ENCODE measurements at places on chromosomes 1 and 21. TPM values are rescaled to one million over a fixed set of nuclear protein-coding genes. Genes with fewer than 3 reads are reported as not detected.

The TRIM45 gene
- 5.8 TPM for total RNA-seq

The SGIP1 gene
- 4.5 TPM for total RNA-seq

The FAM177B gene
- total RNA-seq = not detected

The COL18A1 gene
- total RNA-seq = 353 TPM

The CCT8 gene
- total RNA-seq = 98.1 TPM

The CCDC27 gene
- total RNA-seq = not detected

The CD1B gene
- not detected for total RNA-seq

The CELA2B gene
- not detected for total RNA-seq

The TNFRSF4 gene
- total RNA-seq = 1.8 TPM

The EXO1 gene
- total RNA-seq = 0.84 TPM

GRCh38 chr1:181743878-181744312 is 260.6 kb downstream of the CACNA1E start:
- DNase-seq = no peak

- DNase-seq = no peak
These were observed 28.8 kb upstream of the SYDE2 start for GRCh38 chr1:85229574-85230097.

- no peak for DNase-seq
These were observed 2.4 kb downstream of the PGD start for GRCh38 chr1:10401281-10401680.

DNA sequence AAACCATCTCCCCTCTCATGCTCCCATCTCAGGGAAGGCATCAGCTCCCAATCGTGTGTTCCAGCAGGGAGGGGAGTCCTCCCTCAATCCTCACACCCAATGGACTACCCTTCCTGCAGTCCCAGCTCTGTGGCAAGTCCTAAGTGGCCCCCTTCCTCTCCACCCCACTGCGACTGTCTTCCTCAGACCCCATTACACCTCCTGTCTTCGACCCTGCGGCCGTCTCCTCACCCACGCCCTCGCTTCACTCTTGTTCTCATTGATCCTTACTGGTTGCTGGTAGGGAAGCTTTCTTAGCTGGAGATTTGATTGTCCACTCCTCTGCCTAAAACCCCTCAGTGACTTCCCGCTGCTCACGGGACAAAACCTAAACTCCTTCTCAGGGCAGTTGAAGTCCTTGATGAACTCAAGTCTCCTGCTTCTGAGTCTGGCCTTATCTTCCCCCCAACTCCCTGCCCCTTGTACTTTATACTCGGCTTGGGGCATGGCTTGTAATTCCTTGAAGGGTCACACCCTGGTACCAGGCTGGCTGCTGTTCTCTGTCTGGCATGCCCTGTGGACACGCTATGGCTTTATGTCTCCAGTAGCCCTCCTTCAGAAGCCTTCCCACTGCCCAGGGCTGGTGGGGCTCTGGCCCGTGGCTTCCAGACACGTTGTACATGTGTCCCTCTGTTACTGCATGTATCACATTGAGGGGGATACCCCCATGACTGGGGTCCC is 2.3 kb upstream of the EPS8L3 start:
- DNase-seq = peak; percentile 13

DNA sequence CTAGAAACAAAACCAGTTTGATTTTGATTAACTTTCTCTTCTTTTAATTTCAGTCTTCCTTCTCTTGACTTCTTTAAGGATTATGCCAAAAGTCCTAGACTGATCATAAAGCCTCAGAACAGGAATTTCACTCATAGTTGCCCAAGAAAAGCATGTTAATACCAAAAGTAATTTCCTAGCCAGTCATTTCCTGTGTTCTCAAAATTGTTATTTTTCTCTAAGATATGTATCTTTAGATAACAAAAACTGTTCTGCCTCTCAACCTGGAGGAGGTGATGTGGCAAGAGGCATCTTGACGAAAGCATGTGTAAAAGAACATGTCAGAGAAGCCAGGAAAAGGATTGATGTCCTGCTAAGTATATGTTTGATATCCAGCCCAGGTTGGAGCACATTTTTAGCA is 78.0 kb upstream of the IPO9 start:
- no peak for DNase-seq

DNA sequence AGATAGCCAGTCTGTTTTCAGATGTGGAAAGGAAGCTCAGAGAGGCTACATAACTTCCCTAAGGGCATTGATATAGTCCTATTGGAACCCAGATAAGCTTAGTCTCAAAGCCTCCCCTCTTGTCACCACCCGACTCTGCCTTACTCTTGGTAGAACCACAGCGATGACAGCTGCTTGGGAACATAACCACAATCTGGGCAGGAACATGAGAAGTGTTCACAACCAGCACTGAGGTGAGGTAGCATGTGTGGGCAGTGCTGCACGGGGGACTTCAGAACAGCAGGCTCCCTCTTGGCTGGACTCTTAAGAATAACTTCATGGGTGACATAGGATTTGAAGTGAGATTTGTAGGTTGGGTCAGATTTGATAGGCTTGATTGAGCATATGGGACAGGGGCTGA is 9.3 kb upstream of the S100A10 start:
- DNase-seq = no peak

GRCh38 chr1:10782491-10783244 is 13.8 kb downstream of the CASZ1 start:
- DNase-seq = no peak

DNA sequence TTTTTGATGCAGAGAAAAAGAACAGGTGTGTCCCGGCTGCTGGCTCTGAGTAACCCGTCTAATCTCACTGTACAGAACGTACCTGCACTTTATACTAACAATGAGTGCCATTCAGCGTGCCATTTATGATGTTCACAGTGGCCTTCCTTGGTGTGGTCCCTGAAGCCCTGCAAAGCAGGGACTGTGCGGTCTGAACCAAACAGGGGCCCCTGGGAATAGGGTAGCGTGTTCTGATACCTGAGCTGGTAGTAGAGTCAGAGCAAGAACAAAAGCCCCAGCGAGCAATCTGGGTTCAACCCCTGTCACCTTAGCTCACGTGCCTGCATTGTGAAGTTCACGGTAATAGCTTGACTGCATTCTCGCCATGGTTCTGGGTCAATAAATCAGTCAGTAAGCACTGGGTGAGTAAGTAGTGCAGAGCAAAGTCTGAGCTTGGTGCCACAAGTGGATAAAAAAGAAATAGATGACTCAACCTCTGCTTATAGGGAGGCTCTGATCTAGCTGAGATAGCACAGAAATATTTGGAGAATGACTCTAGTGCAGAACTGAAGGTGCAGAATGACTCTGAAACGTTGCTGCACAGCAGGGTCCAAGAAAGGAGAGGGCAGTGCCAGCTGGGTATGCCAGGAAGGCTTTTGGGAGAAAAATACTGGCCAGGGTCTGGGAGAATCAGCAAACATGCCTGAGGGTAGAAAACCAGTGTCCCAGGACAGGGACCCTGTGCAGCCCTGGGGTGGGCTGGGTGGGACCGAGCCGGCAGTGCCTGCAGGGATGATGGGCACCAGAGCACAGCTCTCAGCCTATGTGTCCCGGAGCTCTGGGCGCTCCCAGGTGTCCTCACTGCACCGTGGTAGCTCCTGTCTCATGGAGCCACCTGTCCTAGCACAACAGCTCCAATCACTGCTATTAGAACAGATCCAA is 125.9 kb downstream of the RHOU start:
- DNase-seq = no peak

GRCh38 chr1:240019524-240019923 is 72.2 kb upstream of the FMN2 start:
- no peak for DNase-seq

GRCh38 chr1:198151688-198152087 is 5.1 kb upstream of the NEK7 start:
- no peak for DNase-seq

- DNase-seq = no peak
These were observed 320.2 kb downstream of the ZP4 start for GRCh38 chr1:237570530-237570929.

DNA sequence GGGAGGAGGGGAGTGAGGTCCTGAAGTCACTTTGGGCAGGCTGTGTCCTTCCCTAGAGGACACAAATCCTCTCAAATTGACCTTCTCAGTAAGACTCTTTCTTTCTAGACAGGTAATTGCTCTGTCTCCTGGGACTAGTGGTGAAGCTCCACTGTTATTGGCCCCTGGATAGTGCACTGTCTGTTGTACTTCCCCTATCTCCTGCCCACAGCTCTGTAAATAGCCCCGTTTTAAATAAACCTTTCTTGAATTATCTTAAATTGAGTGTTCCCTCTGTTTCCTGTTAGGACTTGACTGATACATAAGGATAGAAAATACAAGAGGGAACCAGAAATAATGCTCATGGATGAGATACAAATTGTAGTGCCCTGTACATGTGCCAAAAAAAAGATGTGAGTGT is 229.5 kb upstream of the USP24 start:
- DNase-seq = no peak

DNA sequence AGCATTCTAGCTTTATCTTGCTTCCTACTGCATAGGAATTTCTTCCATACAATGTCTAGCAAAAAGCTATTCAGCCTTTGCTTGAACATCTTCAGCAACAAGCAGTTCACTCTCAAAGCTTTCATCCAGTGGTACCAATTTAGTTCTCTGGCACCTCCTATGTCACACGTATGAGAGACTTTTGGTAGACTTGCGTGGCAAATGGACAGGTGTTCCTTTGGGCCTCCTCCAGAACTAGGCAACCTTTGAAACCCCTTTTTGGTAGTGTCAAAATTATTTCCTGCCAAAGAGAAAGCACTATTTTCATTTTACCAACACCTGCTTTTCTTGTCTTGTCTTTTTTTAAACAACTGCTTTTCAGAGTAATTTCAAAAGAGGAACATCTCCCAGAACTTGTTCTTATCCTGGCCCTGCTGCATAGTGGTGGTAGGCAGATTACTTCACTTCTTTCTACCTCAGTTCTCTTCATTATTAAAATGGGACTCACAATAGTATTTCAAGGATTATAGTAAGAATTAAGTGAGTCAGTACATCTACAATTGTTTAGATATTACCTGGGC is 122.4 kb downstream of the MAST2 start:
- no peak for DNase-seq

DNA sequence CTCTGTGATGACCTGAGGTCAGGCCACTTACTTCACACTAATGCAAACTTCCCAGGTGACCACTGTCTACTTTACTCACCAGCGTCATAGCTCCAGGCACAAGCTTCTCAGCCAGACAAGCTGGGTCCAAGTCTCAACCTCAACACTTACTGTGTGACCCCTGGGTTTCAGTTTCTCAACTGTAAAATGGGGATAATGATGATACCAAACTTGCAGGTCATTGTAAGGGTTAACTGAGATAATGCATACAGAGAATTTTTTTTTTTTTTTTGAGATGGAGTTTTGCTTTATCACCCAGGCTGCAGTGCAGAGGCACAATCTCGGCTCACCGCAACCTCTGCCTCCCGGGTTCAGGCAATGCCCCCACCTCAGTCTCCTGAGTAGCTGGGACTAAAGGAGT is 34.7 kb downstream of the AK2 start:
- no peak for DNase-seq

- no peak for DNase-seq
These were observed 3.5 kb upstream of the TIAM1 start for GRCh38 chr21:31347435-31348032.

- DNase-seq = no peak
These were observed 45.8 kb upstream of the NTPCR start for GRCh38 chr1:232904566-232904965.

- no peak for DNase-seq
These were observed 31.9 kb downstream of the PTGER3 start for GRCh38 chr1:71015745-71016144.

DNA sequence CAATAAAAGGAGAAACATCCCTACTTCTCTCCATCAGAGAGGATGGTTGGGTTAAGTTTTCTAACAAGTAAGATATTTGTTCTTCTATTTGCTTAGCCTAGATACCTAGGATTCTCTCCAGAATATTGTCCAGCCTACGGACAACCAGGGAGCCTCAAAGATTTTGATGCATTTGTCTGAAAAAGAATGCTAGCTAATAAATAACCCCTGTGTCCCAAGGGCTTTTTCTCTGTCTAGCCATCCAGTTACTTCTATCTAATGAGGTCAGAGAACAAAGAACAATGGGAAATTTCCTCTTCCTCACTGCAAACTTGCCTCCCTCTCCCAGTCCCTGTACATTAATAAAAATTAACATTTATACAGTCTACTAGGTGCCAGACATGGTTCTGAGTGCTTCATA is 810 bp downstream of the RGS5 start:
- DNase-seq = no peak

GRCh38 chr1:17134724-17135123 is 15.5 kb upstream of the PADI2 start:
- no peak for DNase-seq

- DNase-seq = no peak
These were observed 45.4 kb upstream of the USP1 start for GRCh38 chr1:62391369-62391971.

- DNase-seq = no peak
These were observed 416.9 kb downstream of the PTPRU start for GRCh38 chr1:29653034-29653810.

- DNase-seq = no peak
These were observed 215.9 kb downstream of the DISC1 start for GRCh38 chr1:231842441-231842840.

GRCh38 chr1:156154317-156154749 is 948 bp downstream of the SEMA4A start:
- DNase-seq = no peak

- DNase-seq = peak; percentile 88
These were observed 14.8 kb upstream of the WASF2 start for GRCh38 chr1:27504588-27505419.

DNA sequence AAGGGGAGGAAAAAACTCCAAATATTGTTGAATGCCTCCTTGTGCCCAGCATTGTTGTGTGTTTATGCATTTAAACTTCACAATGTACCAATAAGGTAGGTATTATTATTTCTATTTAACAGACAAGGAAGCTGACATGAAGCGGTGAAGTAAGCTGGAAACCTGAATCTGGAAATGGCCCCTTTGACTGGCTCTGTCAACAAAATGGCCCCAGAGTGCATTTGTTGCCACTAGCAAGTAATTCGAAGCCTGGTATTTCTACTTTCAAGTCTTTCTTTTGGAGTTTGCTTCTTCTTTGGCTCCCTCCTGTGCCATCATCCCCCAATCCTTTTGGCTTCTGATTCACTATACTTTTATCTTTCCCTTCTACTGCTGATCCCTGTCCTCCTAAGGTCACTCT is 23.1 kb downstream of the CRYZL1 start:
- DNase-seq = no peak

GRCh38 chr1:178510155-178510554 is 2.8 kb upstream of the TEX35 start:
- DNase-seq = no peak

- no peak for DNase-seq
These were observed 36.5 kb upstream of the CD5L start for GRCh38 chr1:157878059-157878458.

- peak; percentile 78 for DNase-seq
These were observed 29.2 kb downstream of the EPHB2 start for GRCh38 chr1:22739648-22740385.

GRCh38 chr1:241600496-241600901 is 39.7 kb downstream of the CHML start:
- DNase-seq = no peak
